Skeletal muscle tissue (tissue), 5 donors: ENCODE measurements at places on chromosomes 6 and 20. TPM values are rescaled to one million over a fixed set of nuclear protein-coding genes. Genes with fewer than 3 reads are reported as not detected.

COX4I2 gene
- total RNA-seq: 16.2 TPM

SNAP91 gene
- 2.1 TPM for total RNA-seq

DDO gene
- 4.7 TPM for total RNA-seq

SAPCD1 gene
- total RNA-seq: 1.0 TPM

DZANK1 gene
- 1.0 TPM for total RNA-seq

TEAD3 gene
- total RNA-seq: 6.8 TPM

MUC22 gene
- not detected for total RNA-seq
